ENCODE measurements at places on chromosomes 12 and 14.

DNA sequence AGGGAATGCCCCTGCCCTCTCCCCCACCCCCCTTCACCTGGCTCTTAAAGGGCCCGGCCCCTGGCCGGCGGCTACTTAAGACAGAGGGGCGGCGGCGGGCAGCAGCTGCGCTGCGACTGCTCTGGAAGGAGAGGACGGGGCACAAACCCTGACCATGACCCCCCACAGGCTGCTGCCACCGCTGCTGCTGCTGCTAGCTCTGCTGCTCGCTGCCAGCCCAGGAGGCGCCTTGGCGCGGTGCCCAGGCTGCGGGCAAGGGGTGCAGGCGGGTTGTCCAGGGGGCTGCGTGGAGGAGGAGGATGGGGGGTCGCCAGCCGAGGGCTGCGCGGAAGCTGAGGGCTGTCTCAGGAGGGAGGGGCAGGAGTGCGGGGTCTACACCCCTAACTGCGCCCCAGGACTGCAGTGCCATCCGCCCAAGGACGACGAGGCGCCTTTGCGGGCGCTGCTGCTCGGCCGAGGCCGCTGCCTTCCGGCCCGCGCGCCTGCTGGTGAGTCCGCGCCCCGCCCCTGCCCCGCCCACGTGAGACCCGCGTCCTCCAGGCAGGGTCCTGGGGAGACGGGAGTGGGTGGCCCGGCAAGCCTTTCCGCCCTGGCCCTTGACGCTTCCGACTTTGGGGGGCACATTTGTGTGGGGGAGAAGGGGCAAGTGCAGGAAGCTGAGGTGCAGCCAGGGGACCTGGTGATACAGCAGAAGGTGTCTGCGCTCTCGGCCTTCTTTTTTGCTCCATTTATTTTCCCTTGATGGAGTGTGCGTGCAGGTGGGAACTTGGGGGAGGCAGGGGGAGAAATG, at the start of gene IGFBP6:
Gene IGFBP6, plus strand, starts transcription at position 104 of the 790 bp plus-strand sequence. Its CDS starts 51 bp downstream, at position 155.
- peak; percentile 51 for ATAC-seq

DNA sequence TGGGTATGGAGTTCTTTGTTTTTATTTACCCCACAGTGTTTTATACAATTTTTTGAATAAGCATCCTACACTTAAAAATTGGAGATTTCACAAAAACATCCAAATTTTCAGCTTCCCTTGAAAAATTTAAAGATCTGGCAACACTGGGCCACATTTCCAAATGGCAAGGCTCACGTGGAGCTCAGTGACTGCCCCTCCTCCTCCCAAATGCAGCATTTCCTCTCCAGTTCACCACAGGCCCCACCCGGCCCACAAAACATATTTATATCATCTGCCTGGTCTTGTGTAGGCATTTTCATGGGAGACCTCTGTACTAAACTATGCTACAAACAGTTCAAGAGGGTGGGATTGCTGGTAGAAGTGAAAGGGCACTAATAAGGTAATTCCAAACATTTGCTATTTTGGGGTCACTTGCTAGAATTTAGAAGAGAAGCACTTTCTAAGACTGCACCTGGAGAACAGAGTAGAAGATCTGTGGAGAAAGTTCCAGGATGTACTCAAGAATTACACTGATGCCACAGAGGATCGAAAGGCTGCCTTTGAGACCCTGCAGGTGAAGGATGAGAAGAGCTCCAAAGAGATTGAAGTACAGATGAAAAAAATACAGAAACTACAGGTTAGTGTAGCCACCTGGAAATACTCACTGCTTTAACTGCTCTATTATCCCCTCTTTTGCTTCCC, 7.3 kb downstream of the FKBP11 start:
- ATAC-seq: no peak

GRCh38 chr14:46691819-46692218, 40.2 kb upstream of the RPL10L start:
- ATAC-seq: no peak

GRCh38 chr12:112836736-112837628, 45.4 kb downstream of the RPH3A start:
- no peak for ATAC-seq

GRCh38 chr14:26187996-26188620, 409.7 kb downstream of the NOVA1 start:
- no peak for ATAC-seq

Measured in esophagus mucosa (tissue), 1 donor.